Activated CD8-positive, alpha-beta memory T cell treated with anti-CD3 and anti-CD28 coated beads for 1 hour (primary cell): ENCODE measurements at places on chromosomes 6 and 20.

DNA sequence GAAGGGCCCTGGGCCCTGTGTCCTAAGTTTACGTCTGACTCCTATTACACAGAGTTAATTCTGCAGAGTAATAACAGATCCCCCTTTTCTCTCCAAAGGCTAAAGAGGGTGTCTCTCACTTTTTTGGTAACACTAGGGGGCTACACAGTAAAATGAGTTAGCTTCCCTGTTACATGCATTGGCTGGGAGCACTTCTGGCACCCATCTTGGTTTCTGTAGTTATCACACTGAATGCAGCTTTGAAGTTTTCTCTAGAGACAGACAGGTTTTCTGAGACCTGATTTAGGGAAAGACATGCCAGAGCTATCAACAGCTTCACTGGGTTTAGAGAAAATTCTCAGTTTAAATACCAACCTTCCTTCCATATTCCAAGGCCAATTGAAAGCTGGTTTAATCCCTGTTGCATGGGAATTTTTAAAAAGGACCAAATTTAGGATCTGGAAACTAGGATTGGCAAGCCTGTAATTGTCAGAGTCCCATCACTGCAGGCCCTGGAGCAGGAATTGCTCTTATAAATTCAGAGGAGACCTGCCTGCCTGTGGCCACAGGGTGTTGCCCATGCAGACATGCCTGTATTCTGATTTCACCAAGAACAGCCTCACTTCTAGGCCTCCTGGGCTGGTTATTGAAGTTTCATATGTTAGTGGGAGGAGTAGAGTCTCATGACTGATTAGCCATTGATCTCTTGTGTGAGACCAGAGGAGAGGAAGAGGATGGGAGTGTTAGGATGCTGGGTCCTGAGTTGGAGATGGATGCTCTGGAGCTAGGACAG, 29.4 kb downstream of the RNF8 start:
- no peak for DNase-seq

DNA sequence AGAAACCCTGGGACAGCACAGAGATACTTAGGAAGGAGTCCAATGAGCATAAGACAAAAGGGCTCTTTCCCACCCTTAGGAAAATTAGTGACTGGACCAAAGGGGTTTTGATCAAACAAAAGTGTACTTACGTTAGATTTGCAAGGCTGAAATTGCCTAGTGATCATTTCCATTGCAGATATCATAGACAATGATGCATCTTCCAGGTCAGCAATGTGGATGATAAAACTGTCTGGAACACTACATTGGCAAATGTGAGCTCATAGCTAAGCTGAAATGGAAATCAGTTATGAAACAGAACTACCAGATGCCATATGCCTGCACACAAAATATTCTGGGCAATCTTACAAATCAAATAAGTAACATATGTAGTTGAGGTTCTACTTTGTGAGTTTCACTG, 34.0 kb downstream of the LY86 start:
- no peak for DNase-seq

GRCh38 chr20:18504479-18505060, 3.2 kb upstream of the SEC23B start:
- DNase-seq = no peak

- no peak for DNase-seq
Observed at GRCh38 chr20:54704032-54704635, 228.7 kb downstream of the DOK5 start.

DNA sequence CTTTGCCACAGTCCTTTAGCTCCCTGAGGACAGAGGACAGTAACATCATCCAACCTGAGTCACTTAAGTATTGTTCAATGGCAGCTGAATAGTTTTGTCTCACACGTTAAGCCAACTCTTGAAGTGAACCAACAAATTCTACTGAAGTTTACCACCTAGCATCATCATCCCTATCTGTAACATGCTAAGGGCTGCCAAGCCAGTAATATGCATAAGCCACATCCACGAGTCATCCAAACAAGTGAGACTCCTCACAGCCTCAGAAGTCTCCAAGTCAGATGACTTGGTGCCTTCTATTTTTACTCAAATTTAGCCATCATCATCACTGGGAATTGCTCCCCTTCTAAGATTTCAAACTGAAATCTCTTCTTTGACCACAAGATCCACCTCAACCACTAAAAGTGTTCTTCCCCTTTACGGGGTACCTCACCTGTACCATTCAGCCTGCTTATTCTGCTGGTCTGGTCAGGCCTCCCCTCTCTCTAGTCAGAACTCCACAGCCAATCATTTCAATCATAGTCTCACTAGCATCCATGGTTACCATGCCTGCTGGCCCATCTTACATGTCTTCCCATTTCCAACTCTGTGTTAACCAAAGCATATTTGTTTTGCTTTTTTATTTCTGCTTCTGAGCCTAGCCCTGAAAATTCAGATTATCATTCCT, 73.7 kb downstream of the DTNBP1 start:
- no peak for DNase-seq

- no peak for DNase-seq
Observed at GRCh38 chr20:53530440-53530839, 63.2 kb downstream of the ZNF217 start.

GRCh38 chr6:98286620-98287019, 547.8 kb upstream of the POU3F2 start:
- DNase-seq = no peak

DNA sequence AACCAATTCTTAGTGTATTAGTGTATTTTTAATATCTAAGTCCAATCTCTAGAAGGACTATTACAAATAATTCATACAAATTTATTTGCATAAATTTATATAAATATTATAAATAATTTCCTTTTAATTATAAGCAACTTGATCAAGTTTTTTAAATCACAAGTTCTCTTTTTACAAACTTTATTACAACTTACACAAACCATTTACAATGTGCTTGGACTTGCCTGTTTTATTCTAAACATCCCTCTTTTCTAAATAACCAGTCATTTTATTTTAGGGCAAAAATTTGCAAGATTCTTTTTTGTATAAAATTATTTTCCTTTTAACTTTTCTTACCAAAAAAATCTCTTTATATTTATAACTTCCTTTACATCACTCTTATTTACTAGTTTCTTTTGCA, 83.5 kb upstream of the SYNCRIP start:
- DNase-seq = no peak

GRCh38 chr6:157440171-157440570, 59.2 kb downstream of the ZDHHC14 start:
- DNase-seq = no peak

GRCh38 chr6:138570725-138571029, 71.4 kb upstream of the NHSL1 start:
- no peak for DNase-seq

GRCh38 chr20:1875762-1876161, 19.4 kb upstream of the SIRPA start:
- DNase-seq = no peak

DNA sequence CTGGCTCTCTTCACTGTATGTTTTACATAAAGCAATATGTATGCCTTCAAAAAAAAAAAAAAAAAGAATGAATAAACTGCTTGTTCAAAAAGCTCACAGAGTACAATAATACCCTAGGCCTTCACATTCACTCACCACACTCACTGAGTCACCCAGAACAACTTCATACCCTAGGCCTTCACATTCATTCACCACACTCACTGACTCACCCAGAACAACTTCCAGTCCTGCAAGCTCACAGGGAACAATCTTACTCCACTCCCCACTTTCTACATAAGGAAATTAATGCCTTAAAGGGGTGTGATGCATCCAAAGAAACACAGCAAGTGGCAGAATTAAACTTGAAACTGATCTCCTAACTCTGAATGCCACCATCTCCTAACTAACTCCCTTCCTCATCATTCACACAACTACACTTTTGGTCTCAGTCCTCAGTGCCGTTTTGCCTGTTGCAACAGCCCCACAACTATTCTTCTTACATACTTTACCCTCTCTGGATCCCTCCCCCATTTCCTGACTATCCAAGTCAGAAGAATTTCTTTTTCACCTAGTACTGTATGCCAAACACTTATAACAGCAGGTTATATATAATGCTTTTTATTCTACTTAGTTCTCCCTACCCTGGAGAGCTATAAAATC, 34.2 kb downstream of the NHSL1 start:
- DNase-seq = no peak

GRCh38 chr6:87791982-87792381, 89.9 kb upstream of the AKIRIN2 start:
- DNase-seq = no peak

GRCh38 chr6:108872141-108872557, 23.9 kb downstream of the ARMC2 start:
- DNase-seq = no peak

- no peak for DNase-seq
Observed at GRCh38 chr6:36099869-36100483, 30.3 kb upstream of the MAPK13 start.

DNA sequence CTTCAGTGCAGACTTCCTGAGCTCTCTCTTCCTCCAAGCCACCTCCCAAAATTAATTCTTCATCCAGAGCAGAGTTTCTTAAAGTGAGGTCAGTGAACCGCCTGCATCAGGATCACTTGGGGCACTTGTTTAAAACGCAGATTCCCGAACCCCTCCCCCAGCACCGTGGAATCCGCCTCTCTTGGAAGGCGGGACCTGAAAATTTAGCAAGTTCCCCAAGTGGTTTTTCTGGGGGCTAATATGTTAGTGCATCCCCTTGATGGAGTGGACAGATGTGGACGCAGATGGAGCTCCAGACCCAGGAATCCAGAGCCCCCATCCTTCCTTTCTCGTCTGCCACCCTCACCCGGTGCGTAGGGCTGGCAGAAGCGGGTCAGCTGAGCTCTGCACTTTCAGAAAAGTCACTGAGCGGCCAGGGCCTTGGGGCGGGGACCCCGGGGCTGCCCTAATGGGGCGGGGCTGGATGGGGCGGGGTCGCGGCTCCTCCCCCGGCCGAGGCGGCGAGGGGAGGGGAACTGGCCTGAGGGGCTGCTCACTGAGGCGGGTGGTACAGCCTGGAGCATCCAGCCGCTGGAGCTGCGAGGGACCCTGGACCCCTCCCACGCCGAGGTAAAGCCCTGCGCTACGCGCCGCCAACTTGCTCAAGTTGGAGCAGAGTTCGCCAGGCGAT, at the start of the genes DEFB124 and REM1:
Gene DEFB124, minus strand, starts transcription at position 370 of the 670 bp plus-strand sequence. CDS start 2,114 bp downstream, outside the sequence.
Gene REM1, plus strand, starts transcription at position 531 of the 670 bp plus-strand sequence. CDS start 1,158 bp downstream, outside the sequence.
- DNase-seq = no peak

DNA sequence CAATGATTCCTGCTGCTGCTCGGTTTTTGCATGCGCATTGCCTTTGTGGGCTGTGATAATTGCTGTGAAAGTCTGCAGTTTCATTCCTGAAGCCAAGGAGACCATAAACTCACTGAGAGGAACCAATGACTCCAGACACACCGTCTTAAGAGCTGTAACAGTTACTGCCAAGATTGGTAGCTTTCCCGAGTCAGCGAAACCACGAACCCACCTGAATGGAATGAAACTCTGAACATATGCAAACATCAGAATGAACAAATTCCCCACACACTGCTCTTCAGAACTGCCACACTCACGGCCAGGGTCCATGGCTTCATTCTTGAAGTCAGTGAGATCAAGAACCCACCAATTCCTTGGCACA, 37.7 kb downstream of the TRIM27 start:
- DNase-seq = no peak
